ENCODE measurements at places on chromosomes 6 and 20.

DNA sequence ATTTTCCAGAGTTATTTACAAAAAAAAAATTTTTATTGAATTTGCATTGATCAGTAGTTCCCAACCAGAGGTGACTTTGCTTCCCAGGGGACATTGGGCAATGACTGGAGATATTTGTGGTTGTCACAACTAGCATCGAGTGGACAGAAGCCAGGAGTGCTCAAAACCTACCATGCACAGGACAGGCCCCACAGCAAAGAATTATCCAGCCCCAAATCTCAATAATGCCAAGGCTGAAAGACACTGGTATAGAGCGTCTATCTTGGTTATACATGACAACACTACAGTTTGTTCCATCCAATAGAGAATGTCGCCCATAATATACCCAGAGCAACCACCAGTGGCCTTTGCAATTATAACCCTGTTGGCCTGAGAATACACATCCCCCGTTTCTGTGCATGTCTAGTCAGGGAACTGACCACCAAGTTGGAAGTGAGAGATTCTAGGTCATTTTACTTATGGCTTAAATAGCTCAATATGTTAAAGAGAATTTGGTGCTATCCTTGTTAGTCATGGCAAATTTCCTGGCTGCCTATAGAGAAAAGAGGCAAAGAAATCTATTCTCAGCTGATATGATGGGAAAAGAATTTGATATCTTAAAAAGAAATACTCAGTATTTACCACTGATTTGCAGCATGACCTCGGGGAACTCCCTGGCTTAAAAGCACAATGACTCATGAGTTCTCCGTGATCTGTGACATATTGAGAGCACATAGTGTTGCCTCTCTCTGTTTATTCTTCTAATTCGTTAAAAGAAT is 76.0 kb upstream of the ADTRP start:
- peak; percentile 60 for DNase-seq

GRCh38 chr6:110284855-110285254 is 73.3 kb downstream of the METTL24 start:
- DNase-seq: no peak

DNA sequence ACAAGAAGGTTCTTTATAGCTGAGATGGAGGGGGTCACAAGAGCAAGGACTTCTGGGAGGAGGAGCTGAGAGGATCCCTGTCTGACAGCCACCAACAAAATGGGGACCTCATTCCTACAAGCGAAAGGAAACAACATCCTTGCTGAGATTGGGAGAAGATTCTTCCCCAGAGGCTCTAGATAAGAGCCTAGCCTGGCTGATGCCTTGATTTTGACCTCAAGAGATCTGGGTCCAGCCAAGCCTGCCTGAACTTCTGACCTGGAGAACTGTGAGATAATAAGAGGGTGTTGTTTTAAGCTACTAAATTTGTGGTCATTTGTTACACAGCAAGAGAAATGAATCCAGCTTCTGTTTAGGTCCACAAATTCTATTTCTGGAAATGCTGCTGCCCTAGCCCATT is 75.4 kb upstream of the SLC4A11 start:
- no peak for DNase-seq

GRCh38 chr6:154901876-154902552 is 93.1 kb upstream of the TIAM2 start:
- DNase-seq: no peak

- no peak for DNase-seq
Measured at GRCh38 chr6:32491700-32492099, 38.4 kb downstream of the HLA-DRB5 start.

GRCh38 chr20:49754596-49754995 is 40.9 kb upstream of the B4GALT5 start:
- DNase-seq: no peak

GRCh38 chr6:38715016-38715689 is at the start of gene DNAH8:
Gene DNAH8, plus strand, starts transcription at chr6:38715311. Its CDS starts 7,499 bp downstream, at chr6:38722810.
- DNase-seq: no peak

DNA sequence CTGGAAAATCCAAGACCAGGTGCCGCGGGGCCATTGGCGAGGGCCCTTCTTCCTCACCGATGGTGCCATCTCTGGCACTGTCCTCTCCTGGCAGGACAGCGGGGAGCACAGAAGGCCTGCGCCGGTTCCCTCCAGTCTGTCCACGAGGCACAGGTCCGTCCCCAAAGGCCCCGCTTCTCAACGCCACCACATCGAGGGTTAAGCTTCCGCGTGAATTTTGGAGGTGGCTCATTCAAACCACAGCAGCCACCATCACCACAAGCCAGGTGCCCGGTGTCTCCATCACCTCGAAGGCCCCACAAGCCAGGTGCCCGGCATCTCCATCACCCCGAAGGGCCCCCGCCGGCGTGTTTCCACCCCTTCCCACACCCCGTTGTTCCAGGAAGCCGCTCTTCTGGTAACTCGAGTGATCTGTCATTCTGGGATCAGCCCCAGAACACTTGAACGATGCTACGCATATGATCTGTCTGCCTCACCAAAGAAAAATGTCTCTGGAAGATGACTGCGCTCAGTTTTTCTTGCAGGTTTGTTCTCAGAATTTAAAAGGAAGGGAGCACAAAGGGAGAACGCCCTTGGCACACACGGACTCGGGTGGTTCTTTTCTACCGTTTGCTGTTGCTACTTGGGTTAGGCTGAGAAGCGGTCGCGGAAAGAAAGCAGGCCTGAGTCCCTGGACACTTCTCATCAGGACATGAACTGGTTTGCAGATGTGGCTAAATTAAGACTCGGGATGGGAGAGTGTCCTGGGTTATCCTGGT is 9.9 kb upstream of the KIF25 start:
- DNase-seq: peak; percentile 19

GRCh38 chr20:51014797-51015722 is 7.8 kb downstream of the KCNG1 start:
- DNase-seq: peak; percentile 49

GRCh38 chr6:43389730-43390295 is 20.4 kb upstream of the ZNF318 start:
- no peak for DNase-seq
